Endodermal cell (in vitro differentiated cells): ENCODE measurements at places on chromosomes 2 and 18.

DNA sequence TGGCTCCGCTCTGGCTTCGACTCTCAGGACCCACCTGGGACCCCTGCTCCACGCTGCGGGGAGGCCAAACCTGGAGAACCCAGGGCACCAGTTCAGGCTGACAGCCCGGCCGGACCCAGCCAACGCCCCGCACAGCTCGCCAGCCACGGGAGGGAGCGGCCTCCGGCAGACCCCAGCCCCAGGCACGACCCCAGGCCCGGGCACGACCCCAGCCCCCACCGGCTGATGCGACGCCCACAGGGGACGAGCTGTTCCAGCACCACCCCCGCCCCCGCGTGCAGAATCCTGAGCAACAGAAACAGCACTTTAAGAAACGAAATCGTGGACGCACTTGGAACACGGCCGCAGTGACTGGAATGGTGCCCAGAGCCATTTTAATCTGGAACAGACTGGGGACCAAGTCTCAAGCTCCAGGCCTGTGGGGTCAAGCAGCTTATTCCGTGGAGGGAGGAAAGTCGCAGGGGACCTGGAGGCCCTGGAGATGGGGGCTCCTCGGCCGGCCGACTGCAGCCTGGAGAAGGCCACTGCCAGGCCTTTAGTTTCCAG lies 74.2 kb downstream of the MBP start:
- no peak for DNase-seq

DNA sequence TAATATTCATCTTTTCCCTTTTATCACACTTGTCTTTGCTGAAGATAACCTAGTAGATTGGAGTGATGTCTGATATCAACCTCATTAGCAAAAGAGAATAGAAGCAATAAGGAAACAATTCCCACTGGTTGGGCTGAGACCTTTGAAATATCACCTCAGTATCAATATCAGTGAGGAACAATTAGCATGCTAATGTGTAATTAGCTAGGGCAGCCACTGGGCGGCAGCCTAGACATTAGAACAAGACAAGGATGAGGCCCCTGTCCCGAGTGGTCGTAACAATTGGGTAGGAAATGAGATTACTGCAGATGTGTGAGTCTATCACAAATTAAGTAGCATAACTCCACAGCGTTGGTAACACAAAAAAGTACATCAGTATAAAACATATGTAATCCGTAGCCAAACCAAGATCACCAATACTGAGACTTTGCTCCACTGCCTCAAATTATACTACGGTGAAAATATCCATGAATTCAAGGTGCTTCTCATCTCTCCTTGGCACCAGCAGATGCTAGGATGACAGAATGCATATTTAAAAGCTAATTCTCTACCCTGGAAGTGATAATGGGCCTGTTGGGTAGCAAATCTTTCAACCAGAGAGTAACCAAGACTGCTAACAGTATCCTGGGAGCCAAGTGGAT lies 99.1 kb downstream of the ALPK2 start:
- peak; percentile 89 for DNase-seq

DNA sequence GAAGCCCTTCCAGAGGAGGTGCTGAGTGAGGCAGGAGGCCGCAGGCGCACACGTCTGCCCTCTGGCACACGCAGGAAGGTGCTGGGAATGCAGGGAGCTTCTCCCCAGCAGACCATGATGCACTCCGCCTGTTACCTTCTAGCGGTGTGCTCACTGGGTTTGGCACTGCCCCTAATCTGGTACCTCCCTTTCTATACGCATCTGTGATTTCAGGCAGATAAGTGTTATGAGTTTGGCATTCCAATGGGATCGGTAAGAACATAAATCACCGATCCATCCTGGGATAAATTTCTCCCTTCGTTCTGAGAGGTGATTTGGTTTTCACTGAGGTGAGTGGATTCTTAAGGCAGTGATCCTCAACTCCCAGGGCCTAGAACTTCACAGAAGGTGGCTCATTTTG lies 34.6 kb downstream of the ODC1 start:
- DNase-seq = no peak

DNA sequence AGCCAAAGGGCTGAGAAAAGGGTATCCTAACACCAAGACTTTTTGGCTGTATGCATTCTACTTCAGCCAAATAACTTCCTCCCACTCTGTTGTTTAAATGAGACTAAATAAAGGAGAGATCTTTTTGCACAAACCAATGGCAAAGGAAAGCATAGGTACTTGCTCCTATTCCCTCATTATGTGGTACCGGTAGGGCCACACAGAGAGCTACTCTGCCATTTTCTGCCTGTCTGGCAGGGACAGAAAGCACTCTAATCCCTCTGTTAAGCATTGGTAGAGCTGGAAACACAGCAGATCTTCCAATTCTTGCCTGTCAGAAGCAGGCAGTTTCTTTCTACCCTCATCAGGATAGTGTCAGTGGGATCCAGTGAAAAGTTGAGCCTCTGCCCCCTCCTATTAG lies 918.3 kb upstream of the TMEFF2 start:
- no peak for DNase-seq

GRCh38 chr2:227450311-227450841 lies 21.6 kb upstream of the AGFG1 start:
- DNase-seq = no peak

- peak; percentile 91 for DNase-seq
Measured at GRCh38 chr18:63022429-63023022, 297.0 kb downstream of the BCL2 start.

DNA sequence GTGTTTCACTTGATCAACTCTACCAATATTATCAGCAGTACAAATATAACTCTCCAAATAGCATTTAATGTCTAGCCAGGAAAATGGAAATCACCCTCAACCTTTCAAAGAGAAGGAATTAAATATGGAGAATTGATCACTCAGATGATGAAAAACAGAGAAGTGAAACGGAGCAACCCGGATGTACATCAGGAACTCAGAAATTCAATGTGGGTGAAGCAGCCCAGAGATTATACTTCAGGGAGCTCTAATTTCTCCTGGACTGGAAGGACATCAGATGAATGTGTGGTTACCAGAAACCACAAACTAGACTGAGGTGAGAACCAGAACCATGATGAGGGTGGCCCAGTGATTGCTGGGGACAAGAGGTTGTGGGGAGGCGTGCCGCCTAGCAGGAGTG lies 35.5 kb upstream of the COBLL1 start:
- DNase-seq = no peak

- DNase-seq = no peak
Measured at GRCh38 chr2:143719406-143719805, 590.2 kb downstream of the ARHGAP15 start.

DNA sequence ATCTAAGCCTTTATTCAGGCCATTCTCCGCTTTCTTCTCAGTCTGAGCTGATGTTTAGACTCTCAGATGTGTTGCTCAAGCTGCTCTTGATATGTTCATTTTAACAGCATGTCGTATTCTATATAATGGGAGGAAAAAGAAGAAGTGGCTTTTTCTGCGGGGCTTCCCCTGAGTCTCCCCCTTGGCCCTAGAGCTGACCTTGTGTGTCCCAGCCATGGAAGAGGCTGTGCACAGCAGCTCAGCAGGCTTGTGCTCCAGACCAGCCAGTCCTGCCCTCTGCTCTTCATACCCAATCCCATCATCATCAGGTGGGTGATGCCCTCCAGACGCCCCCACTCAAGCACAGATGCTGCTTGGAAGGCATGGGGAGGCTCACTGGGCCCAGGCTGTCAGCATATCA lies 155.1 kb upstream of the CELF4 start:
- no peak for DNase-seq

DNA sequence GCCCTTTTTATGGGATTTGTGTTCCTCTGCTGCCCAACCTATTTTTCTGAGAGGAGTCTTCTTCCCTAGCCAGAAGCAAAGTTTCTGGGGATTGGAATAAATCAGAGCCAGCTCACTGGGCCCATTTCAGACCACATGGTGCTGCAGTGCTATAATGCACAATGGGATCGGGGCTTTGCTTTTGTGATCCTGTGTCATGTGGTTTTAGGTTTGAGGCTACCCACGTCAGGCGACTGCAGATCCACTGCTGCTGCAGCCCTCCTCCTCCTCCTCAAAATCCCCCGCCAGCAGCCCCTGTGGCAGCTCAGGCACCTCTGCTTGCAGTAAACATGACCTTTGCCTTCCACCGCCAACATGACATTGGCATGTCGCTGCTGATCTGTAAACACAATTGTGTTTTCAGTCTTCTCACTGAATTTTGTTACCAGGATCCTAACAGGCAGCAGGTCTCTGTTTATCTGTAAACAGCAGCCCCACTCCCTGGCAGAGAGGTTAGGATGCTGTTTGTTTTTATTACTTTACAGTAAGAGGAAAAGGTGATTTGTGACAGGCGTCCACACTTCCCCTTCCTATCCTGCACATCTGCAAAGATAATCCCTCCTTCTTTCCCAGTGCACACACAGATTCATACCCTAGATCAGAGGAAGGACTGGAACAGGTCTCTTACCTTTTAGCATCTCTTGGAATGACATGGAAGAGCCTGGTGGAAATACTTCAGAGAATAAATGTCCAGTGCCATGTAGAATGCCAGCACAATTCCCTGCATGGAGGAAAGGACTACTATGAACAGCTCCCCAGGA lies 130.8 kb downstream of the FOXI3 start:
- no peak for DNase-seq

DNA sequence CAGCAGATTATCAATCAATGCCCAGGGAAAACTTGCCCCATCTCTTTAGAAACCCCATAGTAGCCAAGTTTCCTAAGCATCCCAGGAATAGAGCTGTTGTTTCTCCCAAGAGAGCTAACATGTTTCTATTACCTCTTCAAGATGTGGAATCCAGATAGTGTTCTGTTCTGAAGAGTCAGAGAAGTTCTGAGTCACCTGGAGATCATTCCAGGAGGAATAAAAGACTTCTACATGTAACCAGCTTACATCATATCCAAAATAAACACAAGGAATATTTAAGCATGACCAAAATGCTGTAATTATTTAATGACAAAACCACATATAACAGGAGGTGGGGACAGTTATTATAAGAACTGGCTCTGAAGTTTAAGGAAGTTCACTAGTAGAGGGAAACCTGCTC lies 51.0 kb upstream of the GORASP2 start:
- DNase-seq = no peak

DNA sequence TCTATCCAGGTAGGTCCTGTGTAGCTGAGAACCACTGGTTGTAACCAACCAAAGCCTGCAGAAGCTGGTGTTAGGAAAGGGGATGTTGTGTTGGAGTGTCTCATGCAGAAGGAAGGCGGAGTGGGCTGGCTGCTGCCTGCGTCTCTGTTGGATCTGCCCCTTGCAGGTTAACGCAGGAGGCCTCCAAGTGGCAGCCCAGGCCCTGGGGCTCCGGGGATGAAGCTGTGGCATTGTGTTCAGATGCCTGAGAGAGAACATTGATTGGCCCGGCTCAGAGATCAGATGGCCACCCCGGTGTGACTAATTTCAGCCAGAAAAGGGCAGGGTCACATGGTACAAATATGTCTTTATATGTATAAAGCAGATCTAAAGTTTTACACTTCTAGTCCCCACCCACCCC lies 216.0 kb downstream of the GLI2 start:
- DNase-seq = no peak

- no peak for DNase-seq
Measured at GRCh38 chr2:165927353-165927752, 26.2 kb downstream of the TTC21B start.

GRCh38 chr2:114031605-114032505 lies 142.0 kb downstream of the ACTR3 start:
- DNase-seq = no peak

GRCh38 chr18:46892842-46893241 lies 24.5 kb downstream of the PIAS2 start:
- no peak for DNase-seq

- no peak for DNase-seq
Measured at GRCh38 chr2:71609958-71610357, 156.6 kb downstream of the DYSF start.

DNA sequence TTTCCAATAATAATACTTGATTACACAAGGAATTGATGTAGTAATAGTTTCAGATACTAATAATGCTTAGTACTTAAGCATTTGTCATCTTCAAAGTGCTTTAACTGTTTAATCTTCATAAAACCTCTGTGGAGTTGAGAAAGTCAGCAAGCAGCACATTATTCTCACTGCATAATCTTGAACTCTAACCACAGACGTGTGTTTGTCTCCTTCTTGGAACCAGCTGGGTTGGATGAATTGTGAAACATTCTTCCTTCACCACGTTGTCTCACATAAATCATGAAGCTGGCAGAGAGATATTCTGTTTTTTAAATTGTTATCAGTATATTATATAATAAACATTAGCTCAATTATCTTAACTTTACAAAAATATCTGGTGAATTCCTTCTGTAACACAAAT lies 55.1 kb upstream of the LDAH start:
- no peak for DNase-seq

- peak; percentile 53 for DNase-seq
Measured at GRCh38 chr2:166841152-166841551, 47.1 kb upstream of the XIRP2 start.

DNA sequence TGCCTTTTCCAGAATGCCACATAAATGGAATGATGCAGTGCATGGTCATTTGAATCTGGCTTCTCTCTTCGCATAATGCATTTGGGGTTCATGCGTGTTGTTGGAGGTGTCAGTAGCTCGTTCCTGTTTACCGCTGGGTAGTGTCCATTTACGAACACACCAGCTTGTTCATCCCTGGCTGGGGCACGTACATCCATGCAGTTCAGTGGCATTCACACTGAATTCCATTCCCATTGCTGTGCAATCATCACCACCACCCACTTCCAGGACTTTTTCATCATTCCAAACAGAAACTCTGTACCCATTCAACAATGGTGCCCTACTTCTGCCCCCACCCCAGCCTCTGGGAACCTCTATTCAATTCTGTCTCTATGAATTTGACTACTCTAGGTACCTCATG lies 14.7 kb upstream of the CIDEA start:
- DNase-seq = no peak

- no peak for DNase-seq
Measured at GRCh38 chr18:11800566-11801334, 50.5 kb upstream of the CHMP1B start.

DNA sequence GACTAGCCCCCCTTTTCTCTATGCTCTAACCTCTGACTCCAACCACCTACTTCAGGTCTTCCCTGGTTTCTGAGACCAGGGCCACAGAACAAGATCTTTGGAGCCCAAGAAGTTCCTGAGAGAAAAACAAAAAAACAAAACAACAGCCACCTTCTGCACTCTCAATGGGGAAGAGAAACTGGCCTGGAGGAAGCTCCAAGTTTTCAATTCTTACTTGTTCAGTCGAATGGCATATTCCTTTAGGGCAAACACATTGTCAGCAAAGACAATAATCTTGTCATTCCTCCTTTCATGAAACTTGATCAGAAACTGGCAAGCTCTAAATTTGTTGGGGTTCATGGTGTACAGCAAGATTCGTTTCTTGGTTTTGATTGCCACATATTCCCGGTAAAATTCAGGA lies 15.0 kb downstream of the ERCC3 start:
- no peak for DNase-seq

DNA sequence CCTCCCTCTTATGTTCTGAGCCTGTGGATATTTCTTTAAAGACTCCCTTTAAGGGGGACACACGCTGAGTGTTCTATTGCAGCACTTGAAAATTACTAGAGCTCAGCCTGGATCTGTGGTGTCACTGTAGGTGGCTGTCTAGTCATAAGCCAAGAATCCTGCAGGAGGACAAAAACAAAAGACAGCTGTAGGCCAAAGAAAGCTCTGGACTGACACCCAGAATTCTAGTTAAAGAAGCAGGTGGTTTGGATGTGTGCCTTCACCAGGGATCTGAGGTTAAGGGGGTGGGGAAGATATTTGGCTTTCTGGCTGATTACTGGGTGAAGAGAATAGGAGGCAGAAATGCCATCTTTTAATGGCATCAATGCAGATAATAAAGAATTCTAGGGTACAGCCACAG lies 842.5 kb upstream of the NXPH2 start:
- DNase-seq = no peak

- DNase-seq = peak; percentile 66
Measured at GRCh38 chr2:120969613-120970355, 234.1 kb downstream of the GLI2 start.
